ENCODE measurements at places on chromosomes 2 and 18. TPM values are rescaled to one million over a fixed set of nuclear protein-coding genes. Genes with fewer than 3 reads are reported as not detected.

The INO80D gene
- 32.2 TPM for total RNA-seq

DNA sequence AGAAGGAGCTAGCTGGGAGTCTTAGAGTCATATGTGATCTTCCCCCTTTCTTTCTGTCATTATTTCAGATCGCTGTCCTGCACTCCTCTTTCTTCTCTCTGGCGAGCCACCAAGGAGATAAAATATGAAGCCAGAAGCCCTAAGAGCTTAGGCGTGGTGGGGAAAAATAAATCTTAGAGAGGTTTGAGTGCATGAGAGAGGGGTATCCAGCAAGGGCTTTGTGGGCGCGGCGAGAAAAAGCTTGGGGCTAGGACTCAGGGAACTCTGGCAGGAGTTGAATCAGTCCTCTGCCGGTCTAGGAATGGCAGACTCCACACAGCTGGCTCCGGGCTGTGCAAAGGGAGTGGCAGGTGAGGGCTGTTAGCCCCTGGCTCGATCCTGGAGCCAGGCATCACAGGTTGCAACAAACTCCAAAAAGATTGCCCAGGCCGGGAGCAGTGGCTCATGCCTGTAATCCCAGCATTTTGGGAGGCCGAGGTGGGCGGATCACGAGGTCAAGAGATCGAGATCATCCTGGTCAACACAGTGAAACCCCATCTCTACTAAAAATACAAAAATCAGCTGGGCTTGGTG lies 20.1 kb upstream of the IGFBP5 start:
- no peaks in the 10 kb centered on the region for H3K36me3 ChIP-seq
- H3K27me3 ChIP-seq = peaks cover 7% of the 10 kb centered on the region
- no peak for DNase-seq
- no peak overlapping the region for H3K4me3 ChIP-seq
- no peak overlapping the region for H3K27ac ChIP-seq

The SERPINB11 gene
- not detected for total RNA-seq

The CRIM1 gene
- total RNA-seq = 3.3 TPM

GRCh38 chr2:178333851-178334250 lies 117.1 kb downstream of the PRKRA start:
- H3K4me3 ChIP-seq = no peak overlapping the region
- H3K27ac ChIP-seq = no peak overlapping the region
- no peaks in the 10 kb centered on the region for H3K4me1 ChIP-seq
- no peaks in the 10 kb centered on the region for H3K36me3 ChIP-seq
- DNase-seq = no peak
- no peaks in the 10 kb centered on the region for H3K27me3 ChIP-seq

DNA sequence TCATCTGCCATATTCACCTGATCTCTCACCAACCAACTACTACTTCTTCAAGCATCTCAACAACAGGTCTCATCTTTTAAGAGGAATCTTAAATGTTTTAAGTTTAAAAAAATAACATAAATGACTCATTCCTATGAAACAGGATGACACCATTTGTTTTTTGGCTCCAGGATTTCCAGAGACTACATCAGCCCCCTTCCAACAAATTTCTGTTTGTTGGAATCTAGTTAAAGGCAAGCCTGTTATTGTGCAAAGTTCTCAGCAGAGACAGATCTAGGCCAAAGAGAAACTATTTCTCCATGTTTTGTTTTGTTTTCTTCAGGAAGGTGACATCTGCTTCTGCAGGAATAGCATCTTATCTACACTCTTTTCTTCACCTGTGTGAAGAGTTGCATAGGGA lies 204.8 kb upstream of the SH3BP4 start:
- H3K4me3 ChIP-seq = no peak overlapping the region
- no peak overlapping the region for H3K27ac ChIP-seq
- no peaks in the 10 kb centered on the region for H3K27me3 ChIP-seq
- DNase-seq = no peak

The IL1RL1 gene
- 2.2 TPM for total RNA-seq

- peaks cover 66% of the 10 kb centered on the region for H3K4me1 ChIP-seq
- peaks cover 32% of the 10 kb centered on the region for H3K36me3 ChIP-seq
- peak overlapping the region; percentile 61 for H3K4me3 ChIP-seq
Observed at GRCh38 chr2:190664240-190664639, 15.4 kb downstream of the NAB1 start.

The NPHP1 gene
- total RNA-seq = 1.8 TPM

GRCh38 chr2:113231064-113231463 lies 47.7 kb downstream of the PAX8 start:
- no peaks in the 10 kb centered on the region for H3K27me3 ChIP-seq
- H3K4me1 ChIP-seq = peaks cover 14% of the 10 kb centered on the region
- DNase-seq = no peak
- no peaks in the 10 kb centered on the region for H3K36me3 ChIP-seq
- peak overlapping the region; percentile 27 for H3K4me3 ChIP-seq

DNA sequence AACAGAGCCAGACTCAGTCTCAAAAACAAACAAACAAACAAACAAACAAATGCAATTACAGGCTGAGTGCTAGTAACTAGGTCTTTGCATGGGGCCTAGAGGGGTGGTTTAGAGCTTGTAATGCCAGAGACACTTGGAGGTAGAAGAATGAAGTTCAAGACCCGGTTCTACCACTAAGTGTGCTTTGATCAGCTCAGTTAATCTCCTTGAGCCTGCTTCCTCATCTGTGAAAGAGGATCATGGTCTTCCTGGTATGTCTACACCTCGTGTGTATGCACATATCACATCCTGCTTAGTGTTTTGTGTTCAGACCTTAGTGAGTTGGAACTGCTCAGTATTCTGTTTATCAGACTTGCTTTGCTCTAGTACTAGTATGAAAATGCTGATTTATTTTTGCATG lies 4.8 kb upstream of the ATP6V1C2 start:
- no peak overlapping the region for H3K27ac ChIP-seq
- peaks cover 7% of the 10 kb centered on the region for H3K4me1 ChIP-seq
- peaks cover 48% of the 10 kb centered on the region for H3K27me3 ChIP-seq
- H3K36me3 ChIP-seq = no peaks in the 10 kb centered on the region

The KCNIP3 gene
- total RNA-seq = not detected

The TRMT61B gene
- total RNA-seq = 18.5 TPM

The FBXO15 gene
- 2.1 TPM for total RNA-seq

DNA sequence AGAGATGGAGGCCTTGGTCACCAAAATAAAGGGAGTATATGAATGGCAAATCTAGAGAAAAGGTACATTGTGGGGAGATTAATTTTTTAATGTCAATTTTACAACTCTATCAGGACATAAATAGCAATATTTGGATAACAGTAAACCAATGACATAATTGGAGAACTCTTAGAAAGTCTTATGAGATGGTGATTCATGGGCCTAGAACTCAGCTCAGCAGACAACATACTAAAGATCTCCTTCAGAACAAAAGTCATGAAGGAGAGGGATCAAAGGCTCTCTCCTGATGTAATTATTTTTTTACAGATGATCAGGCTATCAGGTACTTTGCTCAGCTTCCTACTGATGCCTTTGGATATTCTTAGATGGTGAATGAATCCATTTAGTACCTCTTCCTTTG lies 90.0 kb downstream of the CRACDL start:
- no peak overlapping the region for H3K27ac ChIP-seq
- no peak overlapping the region for H3K4me3 ChIP-seq
- no peak for DNase-seq
- H3K27me3 ChIP-seq = no peaks in the 10 kb centered on the region
- H3K36me3 ChIP-seq = no peaks in the 10 kb centered on the region

The ITGB6 gene
- not detected for total RNA-seq

- H3K27me3 ChIP-seq = no peaks in the 10 kb centered on the region
- H3K4me1 ChIP-seq = peaks cover 3% of the 10 kb centered on the region
- no peaks in the 10 kb centered on the region for H3K36me3 ChIP-seq
- no peak overlapping the region for H3K27ac ChIP-seq
- H3K4me3 ChIP-seq = no peak overlapping the region
Observed at GRCh38 chr2:10426726-10427617, 21.2 kb downstream of the ODC1 start.

GRCh38 chr2:240170354-240170735 lies 29.9 kb upstream of the OTOS start:
- H3K27ac ChIP-seq = no peak overlapping the region
- no peak overlapping the region for H3K4me3 ChIP-seq
- no peaks in the 10 kb centered on the region for H3K4me1 ChIP-seq
- DNase-seq = no peak

The GDF7 gene
- not detected for total RNA-seq

The MGAT4A gene
- total RNA-seq = 108 TPM

DNA sequence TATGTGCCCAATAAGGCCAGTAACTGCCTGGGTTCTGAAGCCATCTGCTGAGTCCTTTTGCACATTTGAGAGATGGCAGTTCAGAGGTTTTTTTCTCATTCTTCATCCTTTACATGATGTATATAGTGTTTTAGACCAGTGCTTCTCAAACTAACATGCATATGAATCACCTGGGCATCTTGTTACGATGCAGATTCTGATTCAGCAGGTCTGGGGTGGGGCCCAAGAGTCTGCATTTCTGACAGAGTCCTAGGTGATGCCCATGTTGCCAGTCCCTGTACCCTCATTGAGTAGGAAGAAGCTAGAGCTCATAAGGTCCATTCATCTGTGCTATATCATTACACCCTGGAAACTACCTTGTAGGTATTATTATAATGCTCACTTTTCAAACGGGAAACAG lies 3.8 kb downstream of the SMYD5 start:
- H3K27me3 ChIP-seq = no peaks in the 10 kb centered on the region
- H3K27ac ChIP-seq = no peak overlapping the region

The DBI gene
- 58.7 TPM for total RNA-seq

DNA sequence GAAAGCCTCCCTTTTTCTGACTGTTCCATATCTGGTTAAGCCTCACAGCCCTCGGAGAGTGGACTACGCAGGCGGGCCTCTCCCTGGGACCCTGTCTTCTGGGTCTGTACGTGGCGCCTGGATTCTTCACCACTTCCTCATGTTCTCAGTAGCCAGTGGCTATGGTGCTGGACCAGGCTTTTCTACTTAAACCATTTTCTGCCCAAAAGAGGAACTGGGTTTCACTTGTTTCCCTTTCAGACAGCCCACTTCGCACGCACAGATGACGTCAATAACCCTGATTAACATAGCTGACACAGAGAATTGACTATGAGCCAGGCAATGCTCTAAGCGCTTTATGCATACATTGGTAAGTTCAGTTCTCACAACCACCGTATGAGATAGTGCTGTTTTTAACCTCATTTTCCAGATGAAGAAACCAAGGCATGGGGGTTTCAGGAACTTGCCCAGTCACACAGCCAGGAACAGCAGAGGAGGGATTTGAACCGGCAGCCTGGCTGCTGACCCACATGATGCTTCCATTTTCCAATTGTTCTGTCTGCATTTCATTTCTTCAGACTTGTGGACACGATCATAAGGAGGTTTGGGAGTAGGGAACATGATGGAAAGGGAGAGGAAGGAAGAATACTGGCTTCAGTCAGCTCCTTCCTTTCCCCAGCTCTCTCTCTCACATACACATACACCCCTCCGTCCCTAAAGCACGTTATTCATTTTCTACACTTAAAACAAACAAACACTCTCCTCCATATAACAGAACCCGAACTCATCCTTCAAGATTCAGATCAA lies 41.7 kb downstream of the MYOM1 start:
- no peaks in the 10 kb centered on the region for H3K27me3 ChIP-seq
- DNase-seq = peak; percentile 18
- H3K27ac ChIP-seq = no peak overlapping the region
- no peaks in the 10 kb centered on the region for H3K36me3 ChIP-seq

The SP110 gene
- total RNA-seq = 118 TPM

The CHRNG gene
- total RNA-seq = not detected

DNA sequence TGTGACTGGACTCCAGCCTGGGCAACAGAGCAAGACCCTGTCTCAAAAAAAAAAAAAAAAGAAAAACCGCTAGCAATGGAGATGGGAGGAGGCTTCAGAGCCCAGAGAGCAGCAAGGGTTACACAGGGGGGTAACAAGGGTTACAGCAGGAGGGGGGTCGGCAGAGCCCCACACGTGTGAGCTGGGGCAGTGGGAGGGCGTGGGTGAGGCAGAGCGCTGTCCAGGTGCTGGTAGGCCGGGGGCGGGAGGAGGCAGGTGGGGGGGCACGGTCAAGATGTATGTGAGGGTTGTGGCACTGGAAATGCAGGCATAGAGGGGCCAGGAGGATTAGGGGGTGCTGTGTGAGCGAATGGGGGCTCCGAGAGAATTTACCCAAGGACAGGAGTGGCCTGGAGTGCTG lies 3.4 kb downstream of the MZT2B start:
- no peak for DNase-seq
- peaks cover 10% of the 10 kb centered on the region for H3K4me1 ChIP-seq
- H3K27ac ChIP-seq = no peak overlapping the region
- H3K4me3 ChIP-seq = no peak overlapping the region

The ARHGEF4 gene
- 0.63 TPM for total RNA-seq

The ASXL3 gene
- not detected for total RNA-seq

DNA sequence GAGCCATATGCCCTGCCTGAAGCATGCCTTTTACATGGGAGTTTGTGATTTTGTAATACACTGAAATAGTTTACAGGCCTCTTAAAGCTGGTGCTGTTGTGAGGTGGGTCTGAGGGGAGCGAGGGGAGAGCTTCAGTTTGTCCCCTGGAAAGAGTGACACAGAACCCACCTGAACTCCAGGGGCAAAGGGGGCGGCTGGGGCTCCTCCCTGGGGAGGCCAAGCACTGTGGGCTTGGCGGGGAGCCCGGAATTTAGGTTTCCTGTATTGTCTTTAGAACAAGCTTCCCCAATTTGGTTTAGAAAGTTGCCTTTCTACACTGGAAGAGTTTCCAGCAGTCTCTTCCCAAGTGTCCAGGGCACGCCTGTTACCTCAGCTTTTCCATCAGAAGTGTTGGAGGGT lies 75.7 kb downstream of the VAPA start:
- H3K4me1 ChIP-seq = no peaks in the 10 kb centered on the region
- H3K4me3 ChIP-seq = no peak overlapping the region
- H3K27ac ChIP-seq = no peak overlapping the region
- no peaks in the 10 kb centered on the region for H3K36me3 ChIP-seq

GRCh38 chr18:23504720-23505119 lies 1.4 kb downstream of the RMC1 start:
- H3K27ac ChIP-seq = peak overlapping the region; percentile 98
- peak overlapping the region; percentile 99 for H3K4me3 ChIP-seq
- peaks cover 15% of the 10 kb centered on the region for H3K36me3 ChIP-seq

The MLPH gene
- total RNA-seq = 0.36 TPM
